Stimulated activated CD4-positive, alpha-beta T cell treated with anti-CD3 and anti-CD28 coated beads, Interleukin-15, amount 100 ng/mL, for 1 hour (primary cell): ENCODE measurements at places on chromosomes 5 and 9.
A peak's percentile ranks its signal among the peaks of the same experiment; 100 is the strongest.

DNA sequence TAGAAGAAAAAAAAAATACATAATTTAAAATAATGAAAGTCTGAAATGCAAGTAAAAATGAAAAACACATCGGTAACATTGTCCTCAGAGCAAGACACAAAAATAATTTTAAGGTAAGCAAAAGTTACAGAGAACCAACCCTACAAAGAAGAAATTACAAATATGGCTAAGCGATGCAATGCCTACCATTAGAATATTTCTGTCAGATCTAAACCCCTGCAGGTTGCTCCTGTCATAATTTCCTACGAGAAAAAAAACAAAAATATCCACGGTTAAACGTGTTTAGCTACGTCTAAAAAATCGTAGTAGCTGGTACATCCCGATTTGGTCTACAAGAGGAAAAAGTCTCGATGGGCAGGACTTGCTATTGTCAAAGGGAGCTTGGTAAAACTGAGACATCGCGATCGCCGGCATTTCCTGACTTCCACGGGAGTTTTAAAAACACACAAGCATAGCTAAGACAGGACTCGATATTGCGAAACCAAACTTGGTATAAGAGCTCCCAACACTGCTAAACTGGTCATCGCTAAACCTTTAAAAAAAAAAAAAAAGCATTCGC is 1.1 kb upstream of the ANXA2R start:
- no peak for DNase-seq

DNA sequence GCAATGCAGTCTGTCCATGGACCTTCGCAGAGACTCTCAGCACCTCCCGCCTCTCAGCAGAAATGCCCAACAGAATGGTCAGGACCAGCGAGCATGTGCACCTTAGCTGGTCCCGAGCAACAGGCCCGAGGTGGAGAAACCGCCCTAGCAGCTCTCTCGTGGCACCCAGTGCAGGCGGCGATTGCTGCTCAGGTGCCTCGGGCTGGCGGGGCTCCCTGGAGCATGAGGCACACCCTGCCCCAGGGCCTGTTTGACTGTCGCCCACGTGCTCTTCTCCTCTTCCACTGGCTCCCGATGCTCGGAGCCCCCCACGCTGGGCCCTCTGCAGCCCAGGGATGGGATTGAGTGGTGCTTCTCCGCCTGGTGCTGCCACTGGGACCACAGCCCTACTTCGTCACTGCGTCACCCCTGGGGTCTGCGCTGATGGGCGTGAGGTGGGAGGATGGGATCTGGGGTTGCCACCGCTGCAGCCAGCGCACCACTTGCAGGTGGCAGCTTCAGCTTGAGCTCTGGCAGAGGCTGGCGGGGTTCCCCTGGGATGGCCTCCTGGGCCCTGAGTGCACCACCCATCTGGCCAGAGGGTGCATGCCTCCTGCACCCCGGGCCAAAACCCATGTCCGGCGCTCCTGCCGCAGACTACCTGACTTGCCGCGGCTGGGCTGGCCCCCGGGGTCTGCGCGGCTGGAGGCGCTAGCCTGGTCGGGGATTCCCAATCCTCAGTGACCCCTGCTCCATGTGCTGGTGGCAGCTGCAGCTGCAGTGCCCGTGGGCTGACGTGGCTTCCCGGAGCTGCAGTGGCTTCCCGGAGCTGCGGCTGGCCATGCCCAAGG is 244.2 kb downstream of the FOXD4L6 start:
- no peak for DNase-seq

DNA sequence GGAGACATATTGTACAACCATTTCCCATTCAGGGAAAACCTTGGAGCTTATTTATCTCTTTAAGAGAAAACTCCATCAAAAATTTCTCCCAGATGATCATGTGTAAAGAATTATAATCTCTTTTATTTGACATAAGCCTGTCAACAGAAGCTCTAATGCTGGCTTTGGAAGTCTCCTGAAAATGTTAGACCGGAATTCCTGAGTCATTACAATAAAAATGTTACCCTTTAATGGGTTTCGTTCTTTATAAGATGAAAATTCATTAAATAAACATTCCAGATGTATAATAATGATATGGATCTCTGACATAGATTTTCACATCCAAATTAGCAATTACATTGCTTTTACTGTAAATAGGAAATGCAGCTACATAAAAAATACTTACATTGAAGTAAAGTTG is 1036.4 kb downstream of the EFNA5 start:
- no peak for DNase-seq

GRCh38 chr9:68704814-68705530 is at the start of gene PIP5K1B:
Gene PIP5K1B, plus strand, starts transcription at chr9:68705240. Its CDS starts 117,375 bp downstream, at chr9:68822615.
- DNase-seq = peak; percentile 2

DNA sequence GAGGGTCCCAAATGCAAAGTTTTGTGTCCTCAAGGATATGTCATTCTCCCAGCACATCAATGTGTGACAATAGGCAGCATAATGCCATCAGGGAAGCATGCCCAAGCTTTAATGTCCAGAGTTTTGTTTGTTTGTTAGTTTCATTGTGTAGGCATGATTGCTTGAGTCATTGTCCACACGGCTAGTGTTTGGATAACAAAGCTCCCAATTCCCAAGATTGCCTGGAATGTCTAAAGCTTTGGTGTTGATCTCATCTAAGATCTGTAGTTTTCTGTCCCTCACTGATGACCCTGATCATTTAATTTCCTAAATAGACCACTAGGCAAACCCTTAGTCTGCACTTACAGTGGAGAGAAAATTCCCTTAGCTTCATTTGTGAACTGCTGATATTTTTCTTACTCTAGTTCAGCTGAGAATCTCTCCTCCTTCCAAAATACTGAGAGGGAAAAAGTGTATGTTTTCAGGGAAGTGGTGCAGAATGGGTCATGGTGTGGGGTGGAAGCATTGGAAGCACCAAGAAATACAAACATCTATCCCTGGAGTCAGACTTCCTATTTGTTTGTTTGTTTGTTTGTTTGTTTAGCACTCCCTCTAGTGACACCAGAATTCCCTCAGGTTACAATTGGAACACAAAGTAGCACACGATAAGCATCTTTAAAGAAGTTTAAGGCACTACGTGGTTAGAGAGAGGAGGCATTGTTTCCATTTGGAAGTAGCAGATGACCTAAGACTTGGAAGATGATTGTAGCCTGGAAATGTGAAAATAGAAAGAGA is 127.1 kb downstream of the PRDM6 start:
- no peak for DNase-seq

DNA sequence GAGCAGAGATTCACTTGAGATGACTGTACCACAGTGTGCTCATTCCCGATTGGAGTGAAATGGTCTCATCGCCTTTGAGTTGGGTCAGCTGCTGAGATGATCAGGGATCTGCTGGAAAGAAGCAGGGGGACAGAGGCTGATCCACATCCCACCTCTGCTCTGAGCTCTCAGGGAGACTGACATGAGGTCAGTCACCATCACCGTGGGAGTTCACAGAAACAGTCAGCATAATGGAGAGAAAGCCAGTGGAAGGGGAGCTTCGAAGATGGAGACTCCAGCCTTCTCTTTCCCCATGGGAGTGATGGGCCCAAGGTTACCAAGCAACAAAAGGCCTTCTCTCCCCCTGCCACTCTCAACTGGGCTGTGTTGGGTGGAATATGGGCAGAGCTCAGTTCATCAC is 276.4 kb downstream of the CDK5RAP2 start:
- no peak for DNase-seq

DNA sequence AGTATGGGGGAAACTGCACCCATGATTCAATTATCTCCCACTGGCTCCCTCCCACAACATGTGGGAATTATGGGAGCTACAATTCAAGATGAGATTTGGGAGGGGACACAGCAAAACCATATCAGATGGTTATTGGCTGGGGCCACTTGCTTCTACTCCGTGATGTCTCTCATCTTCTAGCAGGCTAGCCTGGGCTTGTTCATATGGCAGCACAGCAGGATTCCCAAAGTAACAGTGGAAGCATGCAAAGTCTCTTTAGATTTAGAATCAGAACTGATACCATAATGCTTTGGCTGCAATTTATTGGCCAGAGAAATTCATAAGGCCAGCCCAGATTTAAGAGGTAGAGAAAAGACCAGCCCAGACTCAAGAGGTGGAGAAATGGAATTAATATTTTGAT is 126.2 kb downstream of the PTTG1 start:
- DNase-seq = no peak

GRCh38 chr9:100819980-100820379 is 208.5 kb upstream of the PLPPR1 start:
- no peak for DNase-seq

DNA sequence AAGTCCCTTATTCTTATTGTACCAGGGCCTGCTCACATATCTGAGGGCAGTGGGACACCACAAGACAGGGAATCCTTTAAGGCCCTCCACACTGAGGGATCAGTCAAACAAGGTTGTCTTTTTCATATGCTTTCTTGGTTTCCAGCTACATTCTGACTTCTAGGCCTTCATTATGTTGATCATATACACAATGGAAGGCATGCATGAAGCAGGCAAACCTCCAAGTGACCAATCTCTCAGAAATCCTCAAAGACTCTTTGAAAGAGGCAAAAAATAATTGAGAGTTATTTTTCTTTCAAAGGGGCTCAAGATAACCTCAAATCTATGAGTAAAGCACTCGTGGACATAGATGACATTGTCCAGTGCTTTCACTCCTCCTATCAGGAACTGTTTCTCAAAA is 1195.9 kb upstream of the ACO1 start:
- DNase-seq = no peak

DNA sequence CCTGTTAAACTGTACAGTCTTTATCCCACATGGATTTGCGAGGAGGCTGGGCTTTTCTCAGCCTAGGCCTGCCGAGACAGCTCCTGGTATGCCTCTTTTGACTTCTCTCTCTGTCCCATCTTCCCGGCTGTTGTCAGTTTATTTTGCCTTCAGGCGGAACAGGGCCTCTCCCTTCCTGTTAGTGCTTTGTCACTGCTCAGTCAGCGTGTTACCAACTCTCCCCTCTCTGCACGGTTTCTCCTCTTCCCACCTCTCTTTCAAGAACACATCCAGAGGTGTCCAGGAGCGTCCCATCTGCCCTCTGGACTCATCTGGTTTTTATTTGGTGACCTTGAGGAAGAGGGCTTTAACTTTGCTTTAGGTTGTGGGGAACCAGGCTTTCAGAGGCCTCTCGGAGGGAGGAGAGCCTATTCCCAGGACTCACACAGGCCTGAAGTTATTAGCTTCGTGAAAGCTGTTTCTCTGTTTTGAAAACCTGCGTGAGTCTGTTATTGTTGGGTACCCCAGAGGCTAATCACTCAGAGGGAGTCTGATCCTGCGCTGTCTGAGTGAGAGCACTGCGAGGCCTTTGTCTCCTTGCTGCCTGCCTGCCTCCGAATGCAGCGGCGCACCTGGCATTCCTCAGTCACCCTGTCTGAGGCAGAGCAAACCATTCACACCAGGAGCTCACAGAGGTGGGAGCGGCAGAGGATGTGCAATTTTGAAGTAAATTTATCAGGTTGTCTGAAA is 234.4 kb upstream of the MPDZ start:
- DNase-seq = no peak

DNA sequence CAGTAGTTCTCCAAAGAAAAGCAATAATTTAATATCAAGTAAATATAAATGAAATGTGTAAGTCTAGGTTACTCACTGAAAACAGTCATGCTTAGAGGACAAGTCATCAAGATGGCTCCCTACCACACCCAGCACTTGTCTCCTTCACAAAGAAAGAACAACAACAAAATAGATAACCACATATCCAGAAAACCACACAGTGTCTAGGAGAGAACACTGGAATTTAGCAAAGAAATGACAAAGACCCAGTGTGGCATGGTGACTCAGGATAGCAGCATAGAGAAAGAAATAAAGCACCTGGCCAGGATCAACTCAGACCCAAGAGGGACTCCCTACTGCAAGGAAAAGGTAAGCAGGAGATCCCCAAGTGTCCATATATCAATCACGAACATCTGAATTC is 356.2 kb downstream of the TMEM161B start:
- DNase-seq = no peak

DNA sequence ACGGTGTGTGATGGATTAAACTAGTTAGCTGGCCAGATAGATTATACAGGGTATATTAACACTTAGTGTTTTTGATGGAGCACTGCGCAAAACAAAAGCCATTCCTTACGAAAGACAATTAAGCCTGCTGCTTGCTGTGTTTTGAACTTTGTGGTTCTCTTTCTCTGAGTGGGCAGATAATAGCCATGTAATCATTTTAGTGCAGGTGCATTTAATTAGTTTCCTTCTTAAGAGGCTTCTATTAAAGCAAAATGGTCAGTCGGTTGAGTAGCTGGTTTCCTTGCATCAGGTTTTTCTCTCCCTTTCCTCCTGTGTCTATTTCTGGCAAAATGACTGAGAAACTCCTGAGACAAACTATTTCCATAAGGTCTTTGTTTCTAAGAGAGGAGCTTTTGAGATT is 512.5 kb downstream of the DMAC1 start:
- DNase-seq = no peak

GRCh38 chr9:16680541-16680940 is 189.9 kb downstream of the BNC2 start:
- DNase-seq = no peak

DNA sequence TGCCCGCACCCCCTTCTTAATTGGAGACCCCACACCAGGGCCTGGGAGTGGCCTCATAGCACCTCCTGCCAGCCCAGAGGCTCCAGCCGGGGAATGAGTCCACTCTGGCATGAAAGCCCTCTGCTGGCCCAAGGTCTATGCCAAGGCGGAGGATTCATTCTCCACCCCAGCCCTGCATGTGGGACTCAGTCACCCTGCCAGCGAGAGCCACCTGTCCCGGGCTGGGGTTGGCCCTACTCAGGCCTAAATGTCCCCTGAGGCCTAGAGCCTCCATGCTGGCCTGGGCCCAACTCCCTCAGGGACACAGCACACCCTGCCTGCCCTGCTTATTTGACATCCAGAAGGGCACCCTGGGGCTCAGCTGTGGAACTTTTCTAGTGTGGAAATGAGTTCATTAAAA is 1.0 kb upstream of the RAPGEF1 start:
- DNase-seq = no peak

GRCh38 chr9:79390077-79390698 is 181.6 kb upstream of the TLE4 start:
- no peak for DNase-seq

DNA sequence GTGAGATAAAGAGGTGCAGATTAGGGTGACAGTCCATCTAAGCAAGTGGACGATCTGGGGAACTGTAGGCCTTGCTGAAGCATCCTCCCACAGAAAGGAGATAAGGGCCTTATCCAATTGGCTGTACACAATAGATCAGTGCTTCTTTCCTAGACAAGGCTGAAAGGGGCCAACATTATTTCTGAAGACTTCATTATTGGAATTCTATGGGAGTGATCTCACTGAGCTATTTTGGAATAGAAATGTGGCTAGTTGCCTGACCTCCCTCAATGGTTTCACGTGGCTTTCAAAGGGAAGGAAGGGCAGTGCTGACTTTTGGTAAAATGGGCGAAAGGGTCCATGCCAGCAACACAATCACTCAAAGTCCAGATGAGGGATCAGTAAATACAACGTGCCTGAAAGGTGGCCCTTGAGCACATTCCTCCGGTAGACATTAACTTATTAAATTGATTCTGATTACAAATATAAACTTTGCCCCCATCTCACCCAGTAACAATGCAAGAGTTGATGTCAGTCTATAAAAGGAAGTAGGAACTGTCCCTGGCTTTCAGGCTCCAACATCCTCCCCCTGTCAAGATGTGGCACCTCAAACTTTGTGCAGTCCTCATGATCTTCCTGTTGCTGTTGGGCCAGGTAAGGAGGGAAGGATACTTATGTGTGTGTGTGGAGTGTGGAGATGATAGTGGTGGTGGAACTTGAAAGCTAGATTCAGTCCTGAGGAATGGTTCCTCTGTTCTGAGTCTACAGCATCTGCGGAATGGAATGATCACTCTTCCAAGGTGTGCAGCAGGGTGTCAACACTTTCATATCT is at the start of gene LEAP2:
Gene LEAP2, plus strand, starts transcription at position 550 of the 811 bp plus-strand sequence. Its CDS starts 27 bp downstream, at position 577.
- DNase-seq = no peak

GRCh38 chr9:32404402-32404801 is 20.0 kb downstream of the ACO1 start:
- no peak for DNase-seq

- DNase-seq = no peak
Measured at GRCh38 chr9:94937214-94937903, 210.9 kb downstream of the AOPEP start.
